Lower leg skin (tissue), 4 donors: ENCODE measurements at places on chromosomes 12 and 14. TPM values are rescaled to one million over a fixed set of nuclear protein-coding genes. Genes with fewer than 3 reads are reported as not detected.

GLS2 gene
- 7.0 TPM for total RNA-seq

ZNF384 gene
- total RNA-seq: 79.9 TPM

PLA2G1B gene
- total RNA-seq: not detected

CD163 gene
- 47.1 TPM for total RNA-seq

DNA sequence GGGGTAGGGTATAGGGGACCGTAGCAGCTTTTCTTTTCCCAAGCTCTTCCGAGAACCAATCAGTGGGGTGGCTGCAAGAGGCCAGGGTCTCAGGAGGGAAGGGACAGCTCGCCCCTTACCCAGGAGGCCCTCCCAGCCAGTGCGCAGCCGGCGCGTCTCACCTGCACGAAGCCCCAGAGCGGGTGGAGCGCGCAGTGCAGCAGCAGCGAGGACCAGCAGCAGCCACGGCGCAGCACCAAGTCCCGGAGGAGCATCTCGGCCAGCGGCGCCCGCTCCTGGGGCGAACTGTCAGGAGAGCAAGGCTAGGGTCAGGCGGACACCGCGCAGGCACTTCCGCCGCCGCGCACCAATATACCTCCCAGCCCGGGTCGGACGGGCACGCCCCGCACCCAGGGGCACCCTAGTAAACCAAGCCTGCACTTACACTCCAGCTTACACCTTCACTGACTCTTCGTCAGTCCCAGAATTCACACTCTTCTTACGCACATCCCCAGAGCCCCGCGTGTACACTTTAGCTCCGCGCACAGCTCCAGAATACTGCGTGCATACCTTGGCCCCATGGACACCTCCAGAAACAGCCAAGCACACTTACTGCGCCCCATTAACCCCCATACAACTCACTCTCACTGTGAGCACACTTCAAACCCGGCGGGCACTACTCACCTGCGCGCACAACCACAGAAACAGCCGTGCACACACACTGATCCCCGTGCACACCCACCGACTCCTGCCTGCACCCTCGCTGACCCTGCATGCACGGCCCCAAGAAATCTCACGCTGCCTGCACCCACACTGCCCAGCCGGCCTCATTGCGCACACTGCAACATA is 606 bp downstream of the PRIMA1 start:
- DNase-seq: no peak

GRCh38 chr14:35147186-35147585 is 24.8 kb downstream of the PRORP start:
- DNase-seq: no peak

DNA sequence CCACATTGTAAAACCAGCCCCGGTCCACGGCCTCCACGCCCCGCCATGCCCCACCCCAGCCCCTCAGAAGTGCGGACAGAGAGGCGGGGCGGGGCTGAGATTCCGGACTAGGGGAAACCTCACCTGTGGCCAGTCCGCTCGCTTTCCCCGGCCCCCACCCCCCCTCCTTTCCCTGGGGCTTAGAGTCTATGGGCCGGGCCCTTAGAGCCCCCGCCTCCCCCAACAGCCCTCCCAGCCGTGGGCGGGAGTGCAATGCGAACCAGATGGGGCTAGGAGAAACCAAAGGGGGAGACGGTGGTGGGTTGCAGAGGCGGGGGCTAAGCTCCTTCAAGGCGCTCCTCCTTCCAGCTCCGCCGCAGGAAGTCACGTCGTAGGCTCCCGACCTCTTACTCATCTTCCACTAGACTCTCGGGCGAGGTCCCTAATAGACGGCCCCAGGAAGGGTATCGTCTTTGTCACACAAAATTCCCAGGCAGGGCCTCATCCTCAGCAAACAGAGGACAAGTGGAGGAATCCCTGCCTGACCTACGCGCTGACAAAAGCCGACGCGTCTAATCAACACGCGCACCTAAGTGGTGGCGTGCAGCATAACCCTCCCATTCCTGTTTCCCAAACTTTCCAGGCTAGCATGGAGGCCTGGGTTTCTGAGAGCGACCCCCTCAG is 1.1 kb upstream of the NAB2 start:
- DNase-seq: peak; percentile 89

- DNase-seq: no peak
These were observed 134.4 kb downstream of the LLPH start for GRCh38 chr12:65996146-65996545.

DNA sequence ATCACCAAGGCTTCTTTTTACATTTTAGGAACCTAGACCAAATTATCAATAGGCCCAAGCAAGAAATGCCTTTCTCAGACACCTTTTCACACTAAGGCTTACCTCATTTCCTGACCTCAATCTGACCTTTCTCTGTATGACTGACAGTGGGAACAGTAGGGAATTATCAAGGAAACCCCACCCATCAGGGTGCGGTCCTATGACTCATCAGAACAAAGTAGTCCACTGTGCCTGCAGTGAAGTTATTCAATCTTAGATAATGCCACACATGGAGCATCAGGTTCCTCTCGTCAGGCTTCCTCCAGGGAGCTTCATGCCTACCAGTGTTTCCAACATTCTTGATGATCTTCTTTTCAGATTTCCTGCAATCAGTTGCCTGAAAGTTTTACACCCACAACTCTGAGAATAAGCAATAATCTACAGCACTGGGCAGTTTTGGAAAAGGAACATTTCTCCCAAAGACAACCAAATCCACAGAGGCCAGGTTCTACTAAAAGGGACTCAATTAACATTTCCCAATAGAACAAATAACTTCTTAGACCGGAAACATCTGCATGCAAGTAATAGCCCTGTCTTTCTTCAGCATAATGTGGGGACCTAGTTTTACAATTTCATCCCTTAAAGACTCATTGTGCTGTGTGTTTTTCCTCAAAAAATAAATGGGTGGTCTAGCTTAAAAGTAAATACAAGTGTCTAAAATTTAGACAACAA is 35.9 kb upstream of the TMTC2 start:
- DNase-seq: no peak

- peak; percentile 91 for DNase-seq
These were observed at the start of gene RASSF8 for GRCh38 chr12:25958428-25959070. RASSF8 (plus strand) TSS chr12:25958682; CDS start chr12:26055344, 96,662 bp downstream.

- no peak for DNase-seq
These were observed 110.1 kb upstream of the TBX3 start for GRCh38 chr12:114794049-114794558.

DNA sequence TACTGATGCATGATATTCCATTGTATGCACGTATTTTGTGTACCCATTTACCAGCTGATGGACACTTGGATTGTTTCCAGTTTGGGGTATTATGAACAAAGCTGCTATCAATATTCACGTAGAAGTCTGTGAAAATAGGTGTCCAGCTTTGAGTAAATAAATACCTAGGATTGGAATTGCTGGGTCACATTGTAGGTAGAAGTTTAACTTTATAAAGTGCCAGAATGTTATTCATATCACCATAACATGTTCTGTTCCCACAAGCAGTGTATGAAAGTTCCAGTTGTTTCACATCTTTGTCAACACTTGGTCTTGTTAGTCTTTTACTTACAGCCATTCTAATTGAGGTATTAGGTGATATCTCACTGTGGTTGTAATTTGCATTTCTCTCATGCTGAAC is 108.0 kb upstream of the METAP2 start:
- DNase-seq: no peak

GRCh38 chr12:15074351-15074750 is 101.5 kb downstream of the PDE6H start:
- DNase-seq: no peak

DNA sequence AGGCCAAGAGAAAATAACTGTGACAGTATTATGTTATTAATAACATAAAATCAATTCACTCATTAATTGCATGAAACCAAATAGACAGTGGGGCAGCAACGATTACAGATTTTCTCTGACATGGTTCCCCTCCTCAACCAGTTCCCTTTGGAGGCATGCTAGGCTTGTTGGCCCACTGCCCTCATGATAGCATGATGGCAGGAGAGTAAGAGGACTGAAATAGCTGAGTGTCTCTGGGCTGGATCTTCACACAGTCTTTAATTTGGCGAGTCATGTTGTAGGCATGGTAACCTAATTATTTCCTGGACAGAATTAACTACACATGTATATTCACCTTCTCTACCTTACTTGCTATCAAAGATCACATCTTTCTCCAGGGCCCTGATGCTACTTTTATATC is 266.2 kb upstream of the PELI2 start:
- DNase-seq: no peak
